ENCODE measurements at places on chromosomes 3 and 15.

- no peaks in the 10 kb centered on the region for H3K36me3 ChIP-seq
- no peak overlapping the region for H3K27ac ChIP-seq
- H3K27me3 ChIP-seq, result no peaks in the 10 kb centered on the region
- no peaks in the 10 kb centered on the region for H3K4me1 ChIP-seq
Measured at GRCh38 chr3:170056710-170057454, 19.1 kb downstream of the GPR160 start.

DNA sequence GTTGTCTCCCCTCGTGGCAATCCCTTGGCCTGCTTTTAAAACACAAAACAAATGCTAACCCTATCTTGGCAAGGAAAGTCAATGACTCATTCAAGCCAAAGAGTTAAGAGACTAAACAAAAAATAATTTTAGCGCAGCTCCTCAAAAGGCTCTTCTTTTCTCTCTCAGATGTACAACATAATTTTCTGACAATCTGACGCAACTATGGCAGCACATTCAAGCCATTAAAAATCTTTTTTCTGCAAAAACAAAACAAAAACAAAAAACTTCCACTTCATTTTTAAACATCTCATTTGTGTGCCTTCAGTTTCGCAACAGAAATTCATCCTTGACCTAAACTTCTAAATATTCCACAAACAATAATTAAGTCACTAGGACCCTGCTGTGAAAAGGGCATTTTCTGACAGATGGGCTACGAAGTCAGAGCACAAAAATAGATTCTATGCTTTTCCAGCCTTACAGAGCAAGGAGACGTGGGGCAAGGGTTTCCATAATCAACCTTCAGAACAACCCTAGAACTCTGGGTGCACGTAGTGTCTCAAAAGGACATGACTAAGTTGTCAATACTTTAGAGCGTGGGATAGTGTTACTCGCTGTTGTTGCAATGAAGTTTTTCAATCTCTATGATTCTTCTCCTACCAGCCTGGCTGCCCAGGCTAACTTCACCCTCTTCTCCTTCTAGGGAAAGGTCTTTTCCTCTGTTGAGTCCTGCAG lies 84.3 kb downstream of the MB21D2 start:
- H3K4me1 ChIP-seq, result no peaks in the 10 kb centered on the region
- DNase-seq, result no peak
- no peak overlapping the region for H3K4me3 ChIP-seq
- H3K36me3 ChIP-seq, result no peaks in the 10 kb centered on the region

DNA sequence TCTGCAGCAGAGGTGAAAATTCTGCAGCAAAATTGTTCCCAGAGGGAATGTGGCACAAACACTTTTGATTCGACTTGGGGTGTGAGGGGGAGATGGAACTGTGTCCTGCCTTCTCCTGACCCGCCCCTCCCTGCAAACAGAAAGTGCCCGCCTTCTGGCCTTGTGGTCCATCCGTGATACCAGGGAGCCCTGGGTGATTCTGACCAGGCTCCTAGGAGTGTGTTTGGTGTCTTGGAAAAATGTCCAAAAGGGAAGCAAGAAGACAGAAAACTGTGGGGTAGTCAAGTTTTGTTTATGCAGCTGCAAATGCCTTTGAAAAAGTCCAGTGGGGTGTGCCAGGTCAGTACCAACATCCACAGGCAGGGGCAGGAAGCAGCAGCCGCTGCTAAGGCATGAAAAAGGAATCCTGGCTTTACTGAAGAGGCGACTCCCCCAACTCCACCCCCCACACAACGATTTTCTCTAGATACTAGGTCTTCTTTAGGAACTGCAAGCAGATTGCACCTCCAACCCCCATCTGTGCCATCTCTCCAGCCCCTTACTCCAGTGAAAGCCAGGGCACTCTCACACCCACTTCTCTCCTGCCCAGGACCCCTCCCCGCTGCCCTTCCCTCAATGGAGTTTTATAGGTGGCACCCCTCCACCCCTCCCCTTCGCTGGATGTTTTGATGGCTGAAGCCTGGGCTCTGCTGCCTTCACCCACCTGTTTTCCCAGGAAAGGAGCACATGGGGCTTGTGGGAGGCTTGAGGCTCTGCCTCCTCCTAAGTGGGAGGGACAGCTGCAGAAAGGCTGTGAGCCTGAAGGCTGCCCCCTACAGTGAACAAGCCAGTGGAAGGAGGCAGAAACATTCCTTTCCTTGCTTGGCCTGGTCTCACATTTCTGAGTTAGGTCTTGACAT lies 82.4 kb upstream of the HERC1 start:
- DNase-seq, result peak; percentile 89
- H3K27me3 ChIP-seq, result no peaks in the 10 kb centered on the region
- no peaks in the 10 kb centered on the region for H3K36me3 ChIP-seq
- peaks cover 12% of the 10 kb centered on the region for H3K4me1 ChIP-seq
- H3K27ac ChIP-seq, result no peak overlapping the region
- no peak overlapping the region for H3K4me3 ChIP-seq

- peaks cover 13% of the 10 kb centered on the region for H3K4me1 ChIP-seq
- H3K27ac ChIP-seq, result peak overlapping the region; percentile 95
- no peaks in the 10 kb centered on the region for H3K36me3 ChIP-seq
- H3K4me3 ChIP-seq, result peak overlapping the region; percentile 94
Measured at GRCh38 chr3:25663347-25663868, 1.3 kb downstream of the TOP2B start.

GRCh38 chr15:59039225-59039624 lies 51.8 kb downstream of the RNF111 start:
- no peaks in the 10 kb centered on the region for H3K4me1 ChIP-seq
- no peak for DNase-seq
- no peak overlapping the region for H3K27ac ChIP-seq
- peaks cover 43% of the 10 kb centered on the region for H3K36me3 ChIP-seq
- no peak overlapping the region for H3K4me3 ChIP-seq
- no peaks in the 10 kb centered on the region for H3K27me3 ChIP-seq

DNA sequence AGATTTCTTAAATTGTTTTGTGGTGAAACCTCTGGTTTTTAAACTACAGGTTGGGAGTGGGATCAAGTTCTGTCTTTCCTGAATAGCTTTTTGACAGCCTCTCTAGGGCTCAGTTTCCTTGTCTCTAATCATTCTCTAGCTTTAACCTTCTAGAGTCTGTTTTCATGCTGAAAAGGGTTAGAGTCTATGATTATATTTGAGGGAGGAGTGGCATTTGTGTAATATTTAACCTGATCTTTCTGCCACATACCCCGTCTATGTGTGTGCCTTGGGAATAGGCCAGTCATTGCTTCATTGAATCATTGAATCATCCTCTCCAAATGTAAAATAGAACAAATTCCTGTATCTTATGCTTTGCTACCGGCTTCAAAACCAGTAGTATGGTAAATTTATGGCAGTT lies 204.9 kb downstream of the KLHL25 start:
- H3K27me3 ChIP-seq, result no peaks in the 10 kb centered on the region
- peaks cover 88% of the 10 kb centered on the region for H3K36me3 ChIP-seq
- DNase-seq, result no peak
- H3K4me3 ChIP-seq, result no peak overlapping the region
- no peaks in the 10 kb centered on the region for H3K4me1 ChIP-seq

DNA sequence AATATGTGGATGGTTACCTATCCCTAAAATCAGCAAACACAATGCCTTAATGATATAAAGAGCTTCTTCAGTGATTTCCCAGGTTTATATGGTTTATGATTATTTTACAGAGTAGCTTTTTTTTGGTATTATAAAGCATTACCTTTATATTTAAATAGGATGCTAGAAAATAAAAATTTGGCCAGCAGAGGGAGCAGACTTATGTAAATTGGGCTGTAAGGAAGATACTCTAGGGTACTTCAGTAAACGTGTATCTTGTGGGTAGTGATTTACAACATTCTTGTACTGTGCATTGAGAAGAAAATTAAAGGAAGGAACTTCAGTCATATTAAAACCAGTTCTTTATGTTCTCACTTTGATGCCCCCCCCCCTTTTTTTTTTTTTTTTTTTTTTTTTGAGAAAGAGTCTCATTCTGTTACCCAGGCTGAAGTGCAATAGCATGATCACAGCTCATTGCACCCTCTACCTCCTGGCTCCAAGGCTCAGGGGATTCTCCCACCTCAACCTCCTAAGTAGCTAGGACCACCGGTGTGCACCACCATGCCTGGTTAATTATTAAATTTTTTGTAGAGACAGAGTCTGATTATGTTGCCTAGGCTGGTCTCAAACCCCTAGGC lies 167.9 kb downstream of the BBX start:
- H3K36me3 ChIP-seq, result no peaks in the 10 kb centered on the region
- H3K27ac ChIP-seq, result no peak overlapping the region
- no peaks in the 10 kb centered on the region for H3K4me1 ChIP-seq

GRCh38 chr15:82942691-82943090 lies 9.8 kb downstream of the HOMER2 start:
- no peak for DNase-seq
- no peak overlapping the region for H3K27ac ChIP-seq
- H3K4me3 ChIP-seq, result no peak overlapping the region
- no peaks in the 10 kb centered on the region for H3K36me3 ChIP-seq
- no peaks in the 10 kb centered on the region for H3K27me3 ChIP-seq

- peaks cover 18% of the 10 kb centered on the region for H3K27me3 ChIP-seq
- no peaks in the 10 kb centered on the region for H3K36me3 ChIP-seq
- H3K4me3 ChIP-seq, result no peak overlapping the region
- H3K4me1 ChIP-seq, result no peaks in the 10 kb centered on the region
- no peak for DNase-seq
Measured at GRCh38 chr3:171813897-171814460, 3.7 kb upstream of the PLD1 start.

- no peak overlapping the region for H3K4me3 ChIP-seq
- H3K36me3 ChIP-seq, result no peaks in the 10 kb centered on the region
- H3K27me3 ChIP-seq, result no peaks in the 10 kb centered on the region
- H3K4me1 ChIP-seq, result no peaks in the 10 kb centered on the region
- DNase-seq, result no peak
Measured at GRCh38 chr3:192857260-192857661, 60.4 kb downstream of the MB21D2 start.

- H3K4me1 ChIP-seq, result no peaks in the 10 kb centered on the region
- H3K27me3 ChIP-seq, result no peaks in the 10 kb centered on the region
- no peak overlapping the region for H3K27ac ChIP-seq
- no peak for DNase-seq
Measured at GRCh38 chr3:17307482-17307881, 422.7 kb downstream of the PLCL2 start.

DNA sequence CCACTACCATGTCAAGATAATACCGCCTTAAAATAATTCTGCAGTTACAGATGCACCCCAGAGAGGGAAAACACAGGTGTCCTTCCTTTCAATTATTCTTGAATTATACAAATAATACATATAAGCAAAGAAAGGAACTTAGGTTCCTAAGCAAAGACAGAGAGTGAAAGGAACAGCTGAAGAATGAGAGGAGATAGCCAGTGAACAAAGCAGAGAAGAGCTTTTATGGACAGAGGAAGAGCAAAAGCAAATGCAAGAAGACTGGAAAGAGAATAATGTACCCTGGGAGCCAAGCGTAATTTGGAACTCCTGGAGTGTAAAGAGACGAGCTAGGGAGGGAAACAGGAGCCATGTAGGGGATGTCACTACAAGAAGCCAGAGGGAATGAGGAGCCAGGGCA lies 21.7 kb downstream of the GPR176 start:
- no peak overlapping the region for H3K27ac ChIP-seq
- H3K27me3 ChIP-seq, result no peaks in the 10 kb centered on the region
- no peaks in the 10 kb centered on the region for H3K36me3 ChIP-seq
- peaks cover 7% of the 10 kb centered on the region for H3K4me1 ChIP-seq

DNA sequence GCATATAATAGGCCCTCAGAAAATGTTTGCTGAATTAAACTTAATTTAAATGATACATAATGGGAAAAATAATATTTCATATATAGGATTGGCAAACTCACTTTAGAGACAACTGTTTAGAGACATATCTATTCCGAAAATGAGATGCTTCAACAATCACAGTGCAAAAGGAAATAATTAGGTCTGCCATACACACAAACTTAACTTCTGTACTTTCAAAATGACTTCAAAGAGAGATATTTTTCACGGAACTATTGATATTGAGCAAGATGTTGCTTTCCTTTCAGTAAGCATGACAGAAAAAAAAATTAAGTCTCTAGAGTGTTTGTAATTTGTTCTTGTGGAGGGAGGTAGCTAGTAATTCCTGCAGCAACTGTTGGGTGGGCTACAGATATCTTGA lies 769.5 kb downstream of the TUSC7 start:
- H3K27ac ChIP-seq, result no peak overlapping the region
- no peaks in the 10 kb centered on the region for H3K36me3 ChIP-seq
- no peak for DNase-seq
- H3K4me3 ChIP-seq, result no peak overlapping the region
- H3K27me3 ChIP-seq, result no peaks in the 10 kb centered on the region
- H3K4me1 ChIP-seq, result no peaks in the 10 kb centered on the region

- H3K4me1 ChIP-seq, result no peaks in the 10 kb centered on the region
- H3K27ac ChIP-seq, result no peak overlapping the region
- peaks cover 51% of the 10 kb centered on the region for H3K36me3 ChIP-seq
- no peak for DNase-seq
- no peaks in the 10 kb centered on the region for H3K27me3 ChIP-seq
Measured at GRCh38 chr15:68220489-68220888, 9.0 kb downstream of the CLN6 start.

All from endodermal cell (in vitro differentiated cells).